ENCODE measurements at places on chromosomes 2 and 18. TPM values are rescaled to one million over a fixed set of nuclear protein-coding genes. Genes with fewer than 3 reads are reported as not detected.
A peak's percentile ranks its signal among the peaks of the same experiment; 100 is the strongest.

GRCh38 chr2:123648016-123648415 is 377.1 kb upstream of the CNTNAP5 start:
- no peak for DNase-seq

DNA sequence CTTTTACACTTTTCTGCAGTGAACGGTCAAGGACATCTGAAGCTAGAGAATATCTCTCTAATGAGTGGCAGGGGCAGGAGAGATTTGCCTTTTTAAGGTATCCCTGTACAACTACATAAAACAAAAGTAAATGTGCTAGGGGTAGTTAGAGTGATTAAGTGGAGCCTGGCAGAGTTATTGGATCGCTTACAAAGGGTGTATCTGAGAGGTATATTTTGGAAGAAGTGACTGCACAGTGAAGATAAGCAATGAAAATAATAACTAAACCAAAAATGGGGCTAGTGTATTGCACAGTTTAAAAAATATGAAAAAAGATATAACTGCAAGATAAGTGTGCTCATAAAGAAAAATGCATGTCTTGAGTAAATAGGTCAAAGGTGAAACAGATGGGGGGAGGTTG is 193.5 kb upstream of the EPC2 start:
- DNase-seq: no peak

- DNase-seq: peak; percentile 42
Observed at GRCh38 chr2:7725171-7725849, 808.1 kb downstream of the RNF144A start.

TNFRSF11A gene
- total RNA-seq: 1.4 TPM

- peak; percentile 92 for DNase-seq
Observed at GRCh38 chr2:33134086-33134771, 187.5 kb downstream of the LTBP1 start.

DNA sequence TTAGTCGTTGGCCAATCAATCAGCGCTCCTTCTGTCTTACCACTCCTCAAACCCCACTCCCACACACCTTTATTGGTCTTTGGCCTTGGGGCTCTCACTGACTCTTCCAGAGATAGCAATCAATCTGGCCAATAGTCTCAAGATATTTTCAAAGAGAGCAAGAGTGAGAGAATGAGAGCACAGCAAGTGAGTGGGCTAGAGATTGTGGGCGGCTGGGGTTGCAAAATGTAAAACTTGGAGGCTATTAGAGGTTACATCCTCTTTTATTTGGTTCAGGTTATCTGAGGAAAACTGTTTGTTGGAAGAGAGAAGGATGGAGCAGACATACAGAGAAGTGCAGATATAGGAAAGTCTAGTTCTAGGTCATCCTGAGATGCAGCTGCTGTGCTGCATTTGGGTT is 32.8 kb downstream of the TACR1 start:
- no peak for DNase-seq

GRCh38 chr2:75952173-75952572 is 241.5 kb upstream of the GCFC2 start:
- no peak for DNase-seq

DNA sequence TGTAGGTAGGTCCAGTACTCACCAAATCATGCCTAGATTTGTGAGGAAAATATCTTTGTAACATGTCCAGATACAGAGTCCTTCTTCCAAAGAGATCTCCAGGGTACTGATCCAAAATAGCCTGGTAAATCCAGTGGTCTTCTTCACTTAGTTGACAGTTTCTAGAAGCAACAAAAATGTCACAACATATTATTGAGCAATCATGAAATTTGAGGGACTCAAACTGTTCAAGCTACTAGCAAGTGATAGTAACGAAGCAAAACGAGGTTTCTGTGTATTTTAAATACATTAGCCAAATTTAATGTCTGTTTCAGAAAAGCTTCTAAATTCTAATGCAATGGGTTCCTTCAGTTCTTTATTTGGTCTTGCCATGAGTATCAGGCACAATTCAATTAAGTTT is 142.8 kb downstream of the CCDC148 start:
- no peak for DNase-seq

GRCh38 chr18:63293935-63294334 is 25.6 kb downstream of the BCL2 start:
- no peak for DNase-seq

RGPD3 gene
- total RNA-seq: 1.0 TPM
